ENCODE measurements at places on chromosomes 3 and 15.

DNA sequence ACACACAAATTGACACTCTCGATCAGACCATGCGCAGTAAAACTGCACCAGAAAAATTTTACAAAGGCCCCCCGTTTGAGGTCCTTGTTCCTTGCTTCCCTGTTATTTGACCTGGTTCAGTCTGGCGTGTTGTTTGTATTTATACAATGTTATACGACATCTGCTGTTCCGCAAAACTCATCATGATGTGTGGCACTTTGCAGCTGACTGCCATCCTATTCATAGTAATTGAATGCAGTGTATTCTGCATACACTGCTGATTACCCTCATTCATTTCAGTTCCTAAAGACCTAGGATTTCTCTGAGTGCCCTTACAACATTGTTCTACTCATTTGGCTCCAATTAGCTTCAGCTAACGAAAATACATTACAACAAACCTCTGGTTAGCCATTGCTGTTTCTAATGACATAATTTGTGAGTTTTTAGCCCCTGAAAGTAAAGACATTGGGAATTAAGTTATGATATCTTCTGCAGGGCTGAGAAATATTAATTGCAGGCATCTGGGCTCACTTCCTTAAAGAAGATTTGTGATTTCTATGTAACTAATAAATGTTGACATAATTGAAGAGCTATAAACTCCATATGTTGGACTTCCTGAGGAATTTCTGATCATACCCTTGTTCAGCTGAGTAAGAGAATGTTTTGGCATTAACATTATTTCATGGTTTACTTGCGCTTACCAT lies 75.7 kb downstream of the C3orf38 start:
- DNase-seq: no peak

GRCh38 chr3:140579260-140579659 lies 98.6 kb upstream of the TRIM42 start:
- DNase-seq: no peak

- no peak for DNase-seq
Observed at GRCh38 chr3:49553324-49553691, 969 bp upstream of the BSN start.

DNA sequence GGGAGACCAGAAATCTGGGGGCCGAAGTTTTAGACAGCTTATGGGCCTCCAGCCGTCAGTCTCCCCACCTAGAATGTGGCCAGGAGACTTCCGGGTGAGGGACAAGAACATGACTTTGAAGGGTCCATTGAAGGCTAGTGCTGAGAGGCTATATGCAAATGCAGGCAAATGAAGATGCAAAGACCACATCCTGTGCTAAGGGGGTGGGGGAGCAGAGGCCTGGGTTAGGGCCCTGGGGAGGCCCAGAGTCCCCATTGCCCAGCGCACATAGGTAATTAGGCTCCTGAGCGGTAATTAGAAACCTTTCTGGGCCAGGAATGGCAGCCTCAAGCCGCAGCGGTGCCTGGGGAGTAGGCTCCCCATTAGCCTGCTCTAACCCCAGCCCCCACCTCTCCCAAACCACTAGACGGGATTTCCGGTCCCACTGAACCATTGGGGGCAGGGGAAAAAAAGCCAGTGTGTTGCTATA lies 6.8 kb downstream of the CSK start:
- no peak for DNase-seq

GRCh38 chr3:14793126-14793857 lies 25.5 kb upstream of the FGD5 start:
- no peak for DNase-seq

DNA sequence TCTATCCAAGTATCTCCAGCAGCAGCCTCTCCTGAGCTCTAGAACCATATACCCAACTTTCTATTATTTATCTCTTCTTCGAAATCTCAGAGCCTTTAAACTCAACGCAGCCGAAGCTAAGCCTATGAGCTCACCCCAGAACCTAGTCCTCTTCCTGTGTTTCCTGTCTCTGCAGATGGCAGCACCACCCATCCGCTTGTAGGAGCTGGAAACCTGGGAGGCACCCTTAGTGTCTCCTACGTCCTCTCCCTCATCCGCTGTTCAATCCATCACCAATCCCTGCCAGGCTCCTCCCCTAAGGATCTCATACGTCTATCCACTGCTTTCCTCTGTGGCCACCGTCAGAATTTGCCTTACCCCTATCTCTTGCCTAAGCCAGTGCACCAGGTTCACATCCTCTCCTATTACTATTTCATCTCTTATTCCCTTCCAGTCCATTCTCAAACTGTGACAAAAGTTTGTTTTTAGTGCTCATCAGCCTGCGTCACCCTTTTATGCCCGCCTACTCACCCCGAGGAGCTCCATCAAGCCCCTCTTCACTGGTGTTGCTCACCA lies 9.6 kb downstream of the VGLL4 start:
- DNase-seq: no peak

DNA sequence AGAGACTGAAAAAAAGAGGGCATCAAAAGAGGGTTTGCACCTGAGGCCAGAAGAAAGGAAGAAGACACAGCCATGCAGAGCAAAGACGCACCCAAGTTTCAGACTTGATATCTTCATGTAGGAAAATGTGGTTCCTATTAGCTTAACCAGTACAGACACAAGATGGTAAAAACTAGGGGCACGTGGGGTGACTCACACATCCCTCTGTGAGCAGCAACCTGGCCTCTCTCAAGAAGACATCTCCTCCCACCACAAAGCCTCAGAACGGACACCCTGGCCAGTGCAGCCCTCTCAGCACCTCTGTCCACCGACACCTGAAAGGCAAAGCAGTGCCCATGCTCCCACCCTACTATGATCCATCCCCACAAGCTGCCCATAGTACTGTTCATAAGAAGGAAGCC lies 33.3 kb downstream of the GLB1 start:
- no peak for DNase-seq

- no peak for DNase-seq
Observed at GRCh38 chr3:48434591-48435222, 4.8 kb upstream of the PLXNB1 start.
